ENCODE measurements at places on chromosomes 1 and 21.

GRCh38 chr21:15343066-15343465, 278.3 kb upstream of the NRIP1 start:
- no peak for DNase-seq

GRCh38 chr1:227167276-227168101, 150.8 kb downstream of the CDC42BPA start:
- DNase-seq: no peak

DNA sequence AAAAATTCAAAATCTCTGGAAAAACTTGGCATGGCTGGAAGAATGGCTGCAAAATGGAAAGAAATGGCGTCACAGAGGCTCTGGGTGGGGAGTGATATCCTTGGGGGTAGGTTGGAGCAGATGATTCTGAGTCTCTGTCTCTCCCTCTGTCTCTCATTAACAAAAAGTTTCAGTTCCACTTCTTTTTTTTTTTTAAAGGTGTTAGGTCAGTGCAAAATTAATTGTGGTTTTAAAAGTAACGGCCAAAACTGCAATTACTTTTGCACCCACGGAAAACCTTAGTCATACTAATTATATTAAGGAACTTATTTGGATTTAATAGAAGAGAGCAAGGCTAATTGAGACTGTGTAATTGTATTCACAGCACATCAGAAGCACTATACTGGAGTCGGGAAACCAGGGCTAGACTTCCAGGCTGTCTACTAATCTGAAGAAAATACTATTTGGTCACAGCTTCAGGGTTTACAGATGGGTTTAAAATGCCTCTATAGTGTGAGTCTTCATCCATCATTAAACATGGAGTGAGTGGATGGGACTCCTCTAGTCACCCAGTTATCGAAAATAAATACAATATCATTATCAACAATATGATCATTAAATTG, 289.1 kb upstream of the PLD5 start:
- no peak for DNase-seq

GRCh38 chr1:40708750-40709099, 17.2 kb downstream of the NFYC start:
- DNase-seq: no peak

- DNase-seq: no peak
These were observed 309.5 kb downstream of the ASTN1 start for GRCh38 chr1:176854758-176855745.

GRCh38 chr1:195594773-195595172, 1013.5 kb downstream of the KCNT2 start:
- no peak for DNase-seq

DNA sequence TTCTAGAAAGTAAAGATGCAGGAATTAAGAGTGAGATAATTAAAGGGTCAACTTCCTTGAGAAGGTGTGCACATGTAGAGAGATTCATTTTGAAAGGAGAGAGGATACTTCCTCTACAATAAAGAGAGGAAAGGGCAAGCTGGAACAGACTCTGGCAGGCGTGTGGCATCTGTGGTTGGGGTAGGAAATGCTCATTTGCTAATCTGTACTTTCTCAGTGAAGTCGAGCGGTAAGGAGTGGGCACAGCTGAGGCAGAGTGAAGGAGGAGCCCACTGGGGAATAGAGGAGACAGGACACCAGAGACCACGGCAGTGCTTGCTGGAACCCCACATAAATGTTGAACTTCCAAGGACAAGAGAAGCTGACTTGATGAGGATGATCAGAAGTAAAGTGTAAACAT, 49.1 kb downstream of the PCSK9 start:
- no peak for DNase-seq

GRCh38 chr21:38487901-38488639, 10.2 kb downstream of the ERG start:
- no peak for DNase-seq

- no peak for DNase-seq
These were observed 106.3 kb downstream of the CD247 start for GRCh38 chr1:167412072-167412471.

GRCh38 chr1:119226913-119227312, 86.5 kb upstream of the WARS2 start:
- no peak for DNase-seq

- no peak for DNase-seq
These were observed 36.7 kb upstream of the SLC19A1 start for GRCh38 chr21:45578811-45579381.

DNA sequence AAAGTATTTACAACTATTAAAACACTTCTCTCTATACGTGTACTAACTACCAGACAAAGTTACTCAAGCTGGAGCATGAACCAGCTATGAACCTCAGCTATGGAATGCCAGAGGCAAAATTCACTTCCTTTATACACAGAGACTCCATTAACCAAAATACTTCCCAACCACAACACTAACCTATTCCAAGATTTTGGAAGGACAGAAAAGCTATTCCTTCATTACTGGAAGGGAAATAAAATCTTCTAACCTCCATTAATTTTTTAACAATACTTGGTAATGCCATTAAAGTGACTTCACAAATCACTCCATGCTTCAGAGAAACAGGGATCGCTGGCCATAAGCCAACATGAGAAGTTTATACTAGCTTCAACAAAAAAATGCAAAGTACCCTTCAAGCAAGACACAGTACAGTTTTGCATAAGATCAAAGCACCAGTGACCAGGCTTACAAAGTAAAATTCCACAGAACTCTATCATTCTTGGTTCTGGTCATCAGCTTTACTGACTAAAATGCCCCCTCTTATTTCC, 58.0 kb downstream of the PUM1 start:
- DNase-seq: no peak

- DNase-seq: no peak
These were observed 12.8 kb downstream of the GRIK3 start for GRCh38 chr1:37021502-37021901.

DNA sequence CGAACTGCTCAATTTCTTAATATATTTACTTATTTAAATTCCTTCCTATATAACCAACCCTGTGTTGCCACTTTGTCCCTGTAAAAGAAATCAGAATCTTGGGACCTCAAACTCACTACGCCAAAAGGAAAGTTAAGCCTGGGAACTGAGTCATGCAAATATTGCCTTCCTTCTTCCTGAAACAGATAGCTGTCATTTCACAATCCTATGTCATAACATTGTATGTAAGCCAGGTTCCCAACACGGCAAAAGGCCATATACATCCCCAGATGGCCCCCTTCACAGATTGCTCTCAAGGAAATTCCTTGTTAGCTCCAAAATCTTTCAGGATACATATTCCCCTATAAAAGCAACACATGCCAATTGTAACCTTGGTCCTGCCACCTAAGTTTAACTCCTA, 39.7 kb downstream of the C21orf91 start:
- no peak for DNase-seq

DNA sequence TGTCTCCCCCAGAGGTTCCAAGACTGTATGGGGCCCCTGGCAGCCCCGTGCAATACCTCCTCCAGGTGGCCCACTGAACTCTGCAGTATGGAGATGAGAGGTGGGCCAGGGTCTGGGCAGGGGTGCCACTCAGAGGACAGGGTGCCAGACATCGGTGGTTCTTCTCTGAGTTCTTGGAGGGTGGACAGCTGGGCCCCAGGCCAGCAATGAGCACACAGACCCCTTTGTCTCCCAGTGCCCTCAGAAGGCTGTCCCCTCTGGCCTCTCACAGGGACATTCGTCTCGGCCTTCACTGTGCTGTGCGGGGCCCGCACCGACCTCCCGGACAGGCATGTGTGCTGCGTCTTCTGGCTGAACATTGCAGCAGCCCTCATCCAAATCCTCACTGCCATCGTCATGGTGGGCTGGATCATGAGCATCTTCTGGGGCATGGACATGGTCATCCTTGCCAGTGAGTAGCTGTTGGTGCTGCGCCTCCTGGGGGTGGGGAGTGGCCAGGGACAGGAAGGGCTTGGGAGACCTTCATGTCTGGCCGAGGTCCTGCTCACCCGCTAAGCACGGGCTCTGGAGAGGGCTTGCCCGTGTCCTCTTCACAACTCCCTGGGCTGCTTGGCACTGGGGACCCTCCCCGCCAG, 48.1 kb downstream of the STUM start:
- DNase-seq: no peak

DNA sequence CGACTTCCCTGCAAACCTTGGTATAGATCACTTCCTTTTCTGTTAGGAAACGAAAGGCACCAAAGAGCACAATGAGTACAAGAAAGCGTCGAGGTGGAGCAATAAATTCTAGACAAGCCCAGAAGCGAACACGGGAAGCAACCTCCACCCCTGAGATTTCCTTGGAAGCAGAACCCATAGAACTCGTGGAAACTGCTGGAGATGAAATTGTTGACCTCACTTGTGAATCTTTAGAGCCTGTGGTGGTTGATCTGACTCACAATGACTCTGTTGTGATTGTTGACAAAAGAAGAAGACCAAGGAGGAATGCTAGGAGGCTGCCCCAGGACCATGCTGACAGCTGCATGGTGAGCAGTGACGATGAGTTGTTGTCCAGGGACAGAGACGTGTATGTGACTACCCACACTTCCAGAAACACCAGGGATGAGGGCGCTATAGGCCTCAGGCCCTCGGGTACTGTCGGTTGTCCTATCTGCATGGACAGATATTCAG, 18.5 kb downstream of the FAM89A start:
- no peak for DNase-seq

- no peak for DNase-seq
These were observed 104.4 kb downstream of the OMA1 start for GRCh38 chr1:58442114-58442513.

DNA sequence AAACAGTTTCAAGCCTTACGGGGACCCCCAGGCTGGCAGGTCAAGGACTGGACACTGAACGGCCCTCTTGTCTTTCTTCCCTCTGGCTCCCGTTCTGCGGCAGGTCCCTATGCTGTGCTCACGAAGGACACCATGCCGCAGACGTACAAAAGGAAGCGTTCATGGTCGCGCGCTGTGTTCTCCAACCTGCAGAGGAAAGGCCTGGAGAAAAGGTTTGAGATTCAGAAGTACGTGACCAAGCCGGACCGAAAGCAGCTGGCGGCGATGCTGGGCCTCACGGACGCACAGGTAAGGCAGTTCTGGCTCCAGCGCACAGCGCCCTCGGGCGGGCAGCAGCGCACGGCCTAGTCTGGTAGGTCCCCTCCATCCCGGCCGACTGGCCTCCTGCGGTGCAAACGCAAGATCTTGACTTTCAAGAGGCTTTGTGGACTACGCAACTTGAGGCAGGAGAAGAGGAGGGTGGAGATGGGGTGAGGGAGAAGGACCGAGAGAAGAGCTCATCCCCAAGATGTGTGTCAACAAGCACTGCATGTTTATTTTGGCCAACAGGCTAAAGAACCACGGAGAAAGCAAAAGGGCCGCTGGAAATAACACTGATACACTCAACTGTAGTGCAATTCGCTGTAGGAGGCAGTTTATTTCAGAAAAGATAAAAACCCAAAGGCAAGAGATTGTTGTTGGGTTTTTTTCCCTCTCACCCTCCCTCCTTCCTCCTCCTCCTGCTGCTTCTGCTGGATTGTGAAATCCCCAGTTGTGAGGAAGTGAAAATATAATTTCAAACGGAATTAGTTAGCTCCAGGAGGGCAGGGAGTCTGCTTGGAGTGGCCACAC, 3.0 kb downstream of the HLX start:
- no peak for DNase-seq

DNA sequence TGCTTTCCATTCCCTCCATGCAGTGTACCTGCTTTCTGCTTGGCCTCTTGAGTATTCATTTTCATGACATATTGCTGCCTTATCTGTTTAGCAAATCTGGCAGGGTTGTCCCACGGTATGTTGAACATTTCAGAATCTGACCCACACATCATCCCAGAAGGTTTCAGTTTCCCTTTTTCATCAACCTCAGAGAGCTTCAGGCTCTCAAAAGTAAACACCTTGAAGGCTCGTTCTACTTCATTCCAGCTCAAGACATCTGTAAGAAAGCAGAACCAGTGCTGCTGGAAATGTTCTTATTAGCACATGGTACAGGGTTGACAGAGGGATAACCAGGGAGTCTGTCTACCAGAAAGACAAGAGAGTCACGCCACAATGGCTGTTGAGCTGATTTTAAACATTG, 103.6 kb downstream of the SPAG17 start:
- DNase-seq: no peak

DNA sequence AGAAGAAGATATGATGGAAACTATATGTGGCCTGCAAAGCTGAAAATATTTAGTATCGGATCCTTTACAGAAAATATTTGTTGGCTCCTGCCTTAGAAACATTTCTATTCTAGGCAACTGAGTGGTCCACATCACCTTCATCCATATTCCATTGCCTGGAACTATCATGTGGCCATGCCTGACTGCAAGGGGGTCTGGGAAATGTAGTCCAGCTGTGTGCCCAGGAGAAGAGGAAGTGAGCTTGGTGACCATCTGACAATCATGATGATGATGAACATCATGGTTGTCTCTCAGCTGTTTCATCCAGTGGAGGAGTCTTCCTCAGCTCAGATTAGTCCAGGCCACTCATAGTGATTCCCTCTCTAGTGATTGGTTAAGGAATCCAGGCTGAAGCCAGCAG, 61.8 kb upstream of the IFNLR1 start:
- DNase-seq: no peak

DNA sequence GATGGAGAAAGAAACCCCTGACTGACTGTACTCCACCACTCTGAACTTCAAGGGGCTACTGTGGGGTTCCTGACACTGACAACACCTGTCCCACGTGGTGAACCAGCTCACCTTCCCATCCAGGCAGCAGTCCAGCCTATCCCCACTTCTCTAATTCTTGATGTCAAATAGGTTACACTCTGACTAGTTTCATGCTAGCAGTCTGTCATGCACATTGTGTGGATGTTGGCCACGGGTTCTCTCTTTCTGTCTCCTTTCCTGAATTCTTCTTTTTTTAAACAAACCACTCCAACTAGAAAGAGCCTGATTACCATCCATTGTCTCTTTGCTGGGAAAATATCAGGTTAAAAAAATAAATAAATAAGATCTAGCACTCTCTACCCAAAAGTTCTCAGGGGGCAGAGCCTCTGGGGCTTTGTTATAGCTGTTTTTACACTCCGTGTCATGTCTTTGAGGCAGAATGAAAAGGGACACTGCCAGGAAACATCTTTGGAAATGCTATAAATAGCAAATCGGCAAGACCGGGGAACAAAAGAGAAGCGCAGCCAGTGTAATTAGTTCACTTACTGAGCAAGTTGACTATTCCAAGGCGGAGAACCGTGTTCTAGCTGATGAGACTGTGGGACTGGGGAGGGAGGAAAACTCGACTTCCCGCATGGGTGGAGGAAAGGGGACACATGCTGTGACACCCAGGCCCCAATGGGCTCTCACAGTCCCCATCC, 356.1 kb downstream of the OMA1 start:
- DNase-seq: no peak

GRCh38 chr1:201537891-201538611, 876 bp upstream of the NAV1 start:
- no peak for DNase-seq

DNA sequence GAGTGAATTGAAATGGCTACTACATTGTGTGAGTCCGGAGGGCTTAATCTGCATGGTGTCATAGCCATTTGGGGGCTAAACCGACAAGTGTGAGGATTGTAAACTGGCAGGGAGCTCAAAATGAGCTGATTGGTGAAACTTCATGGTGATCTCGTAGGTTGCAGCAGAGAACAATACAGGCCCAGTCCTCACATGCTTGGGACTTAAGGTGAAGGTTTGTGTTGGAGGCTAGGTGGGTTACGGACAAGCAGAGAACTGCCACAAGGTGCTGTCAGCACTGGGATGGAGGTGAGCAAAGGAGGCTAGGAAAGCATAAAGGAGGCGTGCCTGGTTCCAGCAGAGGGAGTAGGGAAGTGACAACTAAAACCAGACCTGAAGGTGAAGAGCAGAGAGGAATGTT, 9.4 kb downstream of the PGM1 start:
- DNase-seq: no peak
